ENCODE measurements at places on chromosomes 5 and 9. TPM values are rescaled to one million over a fixed set of nuclear protein-coding genes. Genes with fewer than 3 reads are reported as not detected.

DNA sequence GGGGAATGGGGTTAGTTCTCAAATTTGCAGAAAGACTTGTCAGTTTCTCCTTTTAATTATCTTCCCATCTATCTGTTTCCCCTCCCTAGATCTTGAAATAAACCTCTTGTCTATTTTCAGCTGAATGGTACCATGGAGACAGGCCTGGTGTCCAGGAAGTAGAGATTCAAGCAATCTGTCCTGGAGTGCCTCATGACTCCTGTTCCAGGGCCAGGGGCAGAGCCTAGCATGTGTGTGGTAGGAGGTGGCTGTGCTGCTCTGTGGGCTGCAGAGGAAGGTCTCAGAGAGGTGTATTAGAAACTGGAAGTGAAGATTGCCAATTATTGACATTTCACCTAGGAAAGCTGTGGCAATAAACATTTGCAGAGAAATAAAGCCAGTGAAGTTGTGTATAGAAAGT is 175.8 kb upstream of the ATP10B start:
- no peak for DNase-seq

- no peak for DNase-seq
These were observed 152.5 kb upstream of the NTRK2 start for GRCh38 chr9:84517026-84517425.

DNA sequence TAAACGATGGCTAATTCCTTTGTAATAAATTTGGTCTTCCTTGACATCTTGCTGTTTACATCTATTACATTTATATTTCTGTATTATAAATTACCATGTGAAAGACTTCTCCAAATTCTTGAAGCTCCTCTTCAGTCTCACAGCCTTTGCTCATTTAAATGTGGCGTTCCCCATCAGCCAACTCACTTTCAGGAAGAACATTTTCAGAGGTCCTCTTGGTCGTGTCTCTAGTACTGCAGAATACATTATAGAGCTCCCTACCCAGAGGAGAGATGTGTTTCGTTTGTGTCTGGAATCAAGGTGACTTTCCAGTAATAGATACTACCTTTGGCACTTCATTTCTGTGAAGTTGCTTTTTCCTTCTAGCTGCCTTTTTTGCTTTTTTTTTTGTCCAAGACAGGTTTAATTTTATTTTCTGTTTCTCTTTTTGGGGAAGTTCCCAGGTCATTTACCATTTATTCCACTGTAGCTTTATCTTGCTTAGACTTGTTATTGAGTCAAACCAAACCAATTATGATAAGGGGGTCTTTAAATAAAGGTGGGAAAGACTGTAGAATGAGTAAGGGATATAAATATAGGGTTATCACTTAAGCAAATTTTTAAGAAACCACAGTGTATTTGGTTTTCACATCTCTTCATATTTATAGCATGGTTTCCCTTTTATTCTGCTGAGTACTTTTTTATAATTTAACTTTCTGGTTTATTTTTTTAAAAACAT is 12.8 kb downstream of the UBE2B start:
- no peak for DNase-seq

GRCh38 chr5:108910627-108911026 is 162.9 kb downstream of the FER start:
- DNase-seq, result no peak

DNA sequence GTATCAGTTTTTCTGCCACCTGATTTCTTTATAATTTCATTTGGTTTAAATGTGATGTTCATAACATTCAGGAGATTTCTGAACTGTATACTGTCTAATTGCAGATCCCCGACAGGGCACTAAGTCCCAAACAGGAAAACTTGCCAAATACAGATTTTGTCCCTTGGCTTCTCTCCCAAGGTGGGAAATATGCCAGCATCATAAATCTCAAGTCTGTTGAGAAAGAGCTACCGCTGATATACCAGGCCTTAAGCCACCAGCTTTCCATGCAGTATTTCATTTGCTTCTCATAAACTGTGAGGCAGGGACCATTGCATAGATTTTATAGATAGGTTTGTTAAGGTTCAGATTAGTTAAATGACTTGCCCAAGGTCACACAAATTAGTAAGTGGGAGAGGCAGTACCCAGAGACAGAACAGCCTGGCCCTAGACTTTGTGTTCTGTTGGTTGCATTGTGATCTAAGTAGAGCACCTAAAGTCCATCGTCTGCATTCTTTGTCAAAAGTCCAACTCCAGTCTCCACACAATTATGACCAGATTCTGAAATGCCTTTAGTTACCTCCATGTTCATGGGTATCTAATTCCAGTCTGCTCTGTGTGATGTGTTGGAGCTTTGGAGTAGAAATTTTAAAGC is 16.2 kb downstream of the GPR21 start:
- no peak for DNase-seq

Gene ZNF300
- total RNA-seq, result 17.3 TPM

Gene CNTNAP3
- 6.6 TPM for total RNA-seq

Gene PDE6A
- total RNA-seq, result not detected

Gene PCDHB6
- total RNA-seq, result not detected

Gene INSL4
- total RNA-seq, result not detected

Data from Peyer's patch (tissue), 4 donors.